ENCODE measurements at places on chromosomes 5 and 9.

GRCh38 chr5:68862560-68862959 is 231.3 kb upstream of the SLC30A5 start:
- no peak for DNase-seq

DNA sequence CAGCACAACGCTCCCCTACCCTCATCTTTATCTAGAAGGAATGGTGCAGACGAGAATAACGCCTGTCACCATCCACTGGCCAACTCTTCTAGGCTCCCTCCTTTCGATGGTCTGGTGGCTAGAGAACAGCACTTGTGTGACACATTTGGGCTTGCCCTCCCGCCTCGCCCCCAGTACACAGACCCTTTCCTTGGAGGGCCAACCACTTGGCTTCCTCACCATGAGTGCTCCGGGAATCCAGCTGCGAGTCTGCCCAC is 1.4 kb downstream of the GNAQ start:
- peak; percentile 32 for DNase-seq

DNA sequence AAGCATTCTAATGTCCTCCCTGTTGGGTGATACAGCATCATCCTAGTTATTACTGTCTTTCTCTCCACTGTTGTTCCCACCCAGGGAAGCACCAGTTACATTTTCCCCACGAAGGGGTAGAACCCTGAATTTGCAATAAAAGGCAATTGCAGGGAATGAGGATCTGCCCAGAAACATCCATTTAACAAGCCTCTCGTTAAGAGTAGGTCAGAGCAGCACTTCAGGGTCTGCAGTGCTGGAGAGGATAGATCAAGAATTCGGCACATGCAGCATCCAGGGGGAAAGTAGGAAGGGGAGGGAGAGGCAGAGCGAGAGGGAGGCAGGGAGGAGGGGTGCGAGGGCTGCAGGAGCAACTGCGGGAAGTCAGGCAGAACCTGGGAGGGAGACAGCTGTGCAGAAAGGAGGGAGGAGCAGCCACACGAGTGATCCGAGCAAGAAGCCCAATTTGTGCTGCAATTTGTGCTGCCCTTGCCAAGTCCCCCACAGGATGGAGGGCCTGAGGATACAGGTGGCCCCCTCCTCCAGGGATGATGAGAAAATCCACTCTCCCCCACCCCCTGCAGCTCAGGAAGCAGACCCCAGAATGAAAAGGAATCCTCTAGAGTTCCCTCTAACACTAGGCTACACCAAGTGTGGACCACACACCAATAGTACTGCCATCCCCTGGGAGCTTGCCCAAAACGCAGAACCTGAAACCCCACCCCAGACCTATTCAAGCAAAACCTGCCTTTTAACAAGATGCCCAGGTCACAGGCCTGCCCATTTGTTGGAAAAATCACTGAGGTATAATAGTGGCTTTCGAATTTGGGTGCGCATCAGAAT is 62.2 kb downstream of the EPB41L4B start:
- no peak for DNase-seq

- DNase-seq: peak; percentile 59
These were observed 4.2 kb upstream of the SEMA4D start for GRCh38 chr9:89502038-89502601.

- DNase-seq: no peak
These were observed 68.4 kb upstream of the RAPGEF1 start for GRCh38 chr9:131808291-131808690.
